ENCODE measurements at places on chromosomes 1 and 21.

- DNase-seq: no peak
These were observed 18.8 kb downstream of the IFI44 start for GRCh38 chr1:78668427-78668826.

DNA sequence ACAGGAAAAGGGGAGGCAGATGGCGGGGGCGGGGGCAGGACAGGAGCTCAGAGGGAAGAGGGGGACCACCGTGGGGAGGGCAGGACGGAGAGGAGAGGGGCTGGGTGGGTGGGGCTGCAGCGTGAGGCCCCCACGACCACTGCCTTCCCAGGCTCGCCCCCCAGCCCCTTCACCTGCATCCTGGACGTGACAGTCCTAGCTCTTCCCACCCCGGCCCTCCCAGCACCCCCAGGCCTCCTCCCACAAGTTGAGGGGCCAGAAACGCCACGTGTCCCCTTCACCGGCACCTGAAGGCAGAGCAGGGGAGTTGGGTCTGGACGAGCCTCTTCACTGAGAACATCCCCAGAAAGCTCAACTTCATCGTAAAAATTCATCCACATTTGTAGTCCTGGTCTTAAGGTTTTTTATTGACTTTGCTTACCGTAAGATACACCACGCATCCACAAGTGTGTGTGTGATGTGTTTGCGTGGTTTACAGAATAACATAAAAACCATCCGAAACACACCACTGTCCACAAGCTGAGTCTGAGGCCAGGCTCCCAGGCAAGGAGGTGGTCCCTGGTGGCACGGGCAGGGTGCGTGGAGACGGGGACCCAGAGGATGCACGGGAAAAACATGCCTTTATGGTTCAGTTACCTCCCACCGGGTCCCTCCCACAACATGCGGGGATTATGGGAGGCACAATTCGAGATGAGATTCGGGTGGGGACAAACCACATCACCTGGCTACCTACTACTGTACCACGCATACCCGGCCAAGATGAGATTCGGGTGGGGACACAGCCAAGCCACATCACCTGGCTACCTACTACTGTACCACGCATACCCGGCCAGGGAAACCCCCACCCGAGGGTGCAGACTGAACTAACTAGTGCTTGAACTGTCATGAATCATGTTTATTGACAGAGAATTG lies 13.9 kb upstream of the COL18A1 start:
- peak; percentile 2 for DNase-seq

DNA sequence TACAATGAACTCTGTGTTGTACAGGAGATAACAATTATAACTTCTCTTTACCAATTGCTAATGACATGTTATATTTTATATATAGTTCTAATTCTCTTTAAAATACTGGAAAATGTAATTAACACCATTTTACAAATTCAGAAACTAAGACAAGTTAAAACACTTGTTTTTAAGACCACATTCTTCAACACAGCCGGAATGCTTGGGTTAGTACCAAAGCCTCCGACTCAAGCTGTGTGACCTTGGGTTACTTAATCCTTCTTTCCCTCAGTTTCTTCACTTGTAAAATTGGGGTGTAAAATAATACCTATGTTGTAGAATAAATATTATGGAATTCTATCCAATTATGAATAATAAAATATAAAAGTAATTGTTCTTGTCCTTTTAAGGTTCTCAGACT lies 378.7 kb downstream of the USH2A start:
- no peak for DNase-seq

DNA sequence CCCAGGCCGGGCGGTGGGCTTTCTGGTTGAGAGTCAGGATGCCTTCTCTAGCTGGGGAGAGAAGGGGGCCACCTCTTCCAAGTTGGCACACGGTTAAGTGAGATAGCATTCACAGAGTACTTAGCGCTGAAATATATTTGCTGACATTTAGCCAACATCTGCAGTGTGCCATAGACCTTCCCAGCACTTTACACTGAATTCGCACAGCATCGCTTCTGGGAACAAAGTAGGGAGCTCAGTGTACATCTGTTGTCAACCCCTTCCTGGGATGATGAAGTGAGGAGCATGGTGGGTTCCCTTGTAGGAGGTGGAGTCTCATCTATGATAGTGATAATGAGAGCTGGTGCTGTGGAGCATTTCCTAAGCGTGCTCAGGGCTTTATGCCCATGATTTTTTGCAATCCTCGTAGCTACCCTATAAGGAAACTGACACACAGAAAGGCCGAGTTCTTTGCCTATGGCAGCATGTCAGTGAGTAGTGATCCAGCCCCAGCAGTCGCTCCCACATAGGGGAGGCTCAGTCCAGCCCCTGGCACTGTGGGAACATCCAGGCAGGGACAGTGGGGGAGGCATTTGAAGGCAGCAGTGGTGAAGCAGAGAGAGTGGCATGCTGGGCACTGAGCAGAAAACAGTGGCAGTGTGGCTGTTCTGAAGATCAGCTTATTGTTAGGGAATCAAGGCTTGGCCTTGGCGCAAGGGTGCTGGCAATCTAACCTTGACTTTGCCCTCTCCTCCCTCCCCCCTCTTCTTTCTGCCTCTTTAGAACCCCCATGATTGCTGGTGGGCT lies 176.2 kb downstream of the PGBD5 start:
- no peak for DNase-seq

DNA sequence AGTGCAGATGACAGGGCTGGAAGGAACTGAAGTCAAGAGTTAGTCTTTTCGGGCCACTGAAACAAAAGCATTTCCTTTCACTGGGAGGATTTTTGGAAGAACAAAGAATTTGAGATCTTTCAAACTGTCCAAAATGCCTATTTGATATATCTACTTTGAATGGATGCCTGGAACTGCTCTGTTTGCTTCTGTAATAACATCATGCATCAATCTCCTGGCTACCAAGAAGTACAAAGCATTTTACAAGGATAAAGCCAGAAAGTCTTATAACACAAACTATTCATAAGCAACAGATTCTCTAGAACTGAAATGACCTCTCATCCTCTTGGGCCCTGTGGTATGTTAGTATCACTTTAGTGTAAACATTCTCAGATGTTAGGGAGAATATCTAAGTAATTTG lies 18.2 kb upstream of the RHOU start:
- no peak for DNase-seq

GRCh38 chr1:7886405-7886745 lies 33.5 kb upstream of the UTS2 start:
- no peak for DNase-seq

- DNase-seq: no peak
These were observed 315.9 kb downstream of the ST6GALNAC3 start for GRCh38 chr1:76390456-76390855.

DNA sequence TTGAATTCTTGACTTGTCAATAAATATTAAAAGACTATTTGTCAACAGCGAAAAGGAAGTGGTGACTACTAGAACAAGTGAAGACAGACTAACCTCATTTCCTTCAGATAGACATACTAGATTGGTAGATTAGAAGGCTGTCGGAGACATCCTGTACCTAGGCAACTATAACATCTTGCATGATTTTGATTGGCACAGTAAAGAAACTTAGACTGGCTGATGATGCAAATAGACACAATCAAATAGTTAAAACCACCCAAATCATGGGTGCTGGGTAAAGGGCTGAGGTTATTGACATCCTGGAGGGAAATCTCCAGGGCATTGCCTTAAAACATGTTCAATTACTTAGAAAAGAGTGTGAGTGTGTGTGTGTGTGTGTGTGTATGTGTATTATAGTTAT lies 85.9 kb upstream of the EDEM3 start:
- no peak for DNase-seq

- DNase-seq: peak; percentile 60
These were observed at the start of gene CACYBP for GRCh38 chr1:174999936-175000696. Gene CACYBP (plus strand): TSS chr1:174999947. CDS start chr1:175000181, 234 bp downstream.

GRCh38 chr1:202266061-202266765 lies 72.6 kb downstream of the LGR6 start:
- no peak for DNase-seq

All from glutamatergic neuron (in vitro differentiated cells).